ENCODE measurements at places on chromosomes 11 and 22. TPM values are rescaled to one million over a fixed set of nuclear protein-coding genes. Genes with fewer than 3 reads are reported as not detected.

The DEAF1 gene
- 84.0 TPM for total RNA-seq

The C22orf15 gene
- not detected for total RNA-seq

The CHRDL2 gene
- total RNA-seq, result not detected

The MS4A15 gene
- not detected for total RNA-seq

The CCDC15 gene
- total RNA-seq, result 1.2 TPM

The OR10G6 gene
- total RNA-seq, result not detected

The ZNRF3 gene
- total RNA-seq, result 10.6 TPM

The HTR3B gene
- total RNA-seq, result not detected

- no peaks in the 10 kb centered on the region for H3K4me1 ChIP-seq
- no peaks in the 10 kb centered on the region for H3K36me3 ChIP-seq
- H3K4me3 ChIP-seq, result no peak overlapping the region
- H3K27ac ChIP-seq, result no peak overlapping the region
- DNase-seq, result no peak
Measured at GRCh38 chr22:18978506-18978905, 42.4 kb upstream of the PRODH start.

DNA sequence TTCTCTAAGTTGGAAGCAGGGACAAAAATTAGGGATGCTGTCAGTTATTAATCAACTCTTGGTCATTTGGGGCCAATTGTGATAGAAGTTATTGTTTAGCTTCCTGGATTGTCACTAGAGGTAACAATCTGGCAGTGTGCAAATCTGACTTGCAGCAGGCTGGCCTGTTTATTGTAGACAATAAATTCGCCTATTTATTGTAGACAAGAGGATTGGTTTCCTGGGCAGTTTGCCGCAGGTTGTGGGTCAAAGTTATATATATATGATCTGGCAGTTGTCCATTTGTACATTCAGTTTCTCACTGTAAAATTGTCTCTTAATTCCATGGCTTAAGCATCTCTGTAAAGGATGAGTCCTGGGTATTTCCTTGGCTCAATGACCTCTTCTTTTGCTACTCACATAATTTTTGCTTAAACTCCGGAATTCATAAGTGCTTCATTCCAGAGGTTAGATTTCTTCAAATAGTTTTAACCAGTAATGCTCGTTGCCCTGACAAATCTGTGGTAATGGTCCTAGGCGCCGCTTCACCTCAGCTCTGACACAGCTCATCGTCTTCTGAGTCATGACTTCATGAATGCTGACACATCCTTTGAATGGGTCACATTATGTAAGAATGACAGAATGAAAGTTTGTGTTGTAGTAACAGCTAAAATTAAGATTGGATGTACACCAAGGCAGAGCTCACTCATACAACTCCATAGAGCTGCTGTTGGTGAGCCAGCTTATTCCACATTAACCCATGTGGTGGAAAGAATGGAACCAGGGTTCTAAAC lies 7.8 kb upstream of the MMP3 start:
- DNase-seq, result no peak
- no peaks in the 10 kb centered on the region for H3K27me3 ChIP-seq
- H3K36me3 ChIP-seq, result no peaks in the 10 kb centered on the region
- H3K4me1 ChIP-seq, result no peaks in the 10 kb centered on the region
- H3K4me3 ChIP-seq, result no peak overlapping the region

GRCh38 chr22:20551805-20552442 lies 44.5 kb downstream of the MED15 start:
- peaks cover 9% of the 10 kb centered on the region for H3K36me3 ChIP-seq
- H3K4me3 ChIP-seq, result no peak overlapping the region
- H3K4me1 ChIP-seq, result peaks cover 37% of the 10 kb centered on the region
- no peaks in the 10 kb centered on the region for H3K27me3 ChIP-seq

GRCh38 chr11:127789927-127790326 lies 789.4 kb upstream of the KIRREL3 start:
- DNase-seq, result peak; percentile 8
- H3K4me3 ChIP-seq, result no peak overlapping the region
- H3K36me3 ChIP-seq, result no peaks in the 10 kb centered on the region
- H3K27me3 ChIP-seq, result no peaks in the 10 kb centered on the region
- peaks cover 3% of the 10 kb centered on the region for H3K4me1 ChIP-seq
- no peak overlapping the region for H3K27ac ChIP-seq

DNA sequence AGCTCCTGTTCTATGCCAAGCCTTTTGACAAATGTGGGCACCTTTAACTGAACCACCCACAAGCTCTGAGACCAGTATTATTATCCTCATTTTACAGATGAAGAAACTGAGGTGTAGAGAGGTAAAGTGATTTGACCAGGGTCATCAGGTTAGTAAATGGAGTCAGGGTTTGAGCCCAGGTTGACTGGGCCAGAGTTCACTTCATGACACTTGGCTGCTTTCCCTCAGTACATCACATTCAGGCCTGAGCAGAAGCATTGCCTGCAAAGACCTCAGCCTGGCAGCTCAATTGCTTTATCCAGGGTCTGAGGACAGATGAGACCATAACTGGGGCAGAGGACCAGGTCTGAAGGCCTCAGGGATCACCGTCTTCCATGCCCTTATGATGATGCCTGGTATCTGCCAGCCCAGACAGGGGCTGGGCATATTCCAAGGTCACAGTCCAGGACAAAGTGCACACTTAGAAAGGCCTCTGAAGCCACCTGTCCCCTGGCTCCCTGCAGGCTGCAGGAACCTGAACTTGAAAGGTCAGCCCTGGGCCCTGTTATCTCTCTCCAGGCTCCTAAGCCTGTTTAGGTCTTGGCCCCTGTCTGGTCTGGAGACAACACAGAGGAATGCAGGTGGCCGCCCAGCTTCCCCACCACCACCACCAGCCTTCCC lies 32.0 kb downstream of the POU2AF3 start:
- no peak overlapping the region for H3K27ac ChIP-seq
- no peak overlapping the region for H3K4me3 ChIP-seq
- H3K27me3 ChIP-seq, result no peaks in the 10 kb centered on the region
- no peaks in the 10 kb centered on the region for H3K36me3 ChIP-seq
- DNase-seq, result no peak
- H3K4me1 ChIP-seq, result peaks cover 12% of the 10 kb centered on the region

DNA sequence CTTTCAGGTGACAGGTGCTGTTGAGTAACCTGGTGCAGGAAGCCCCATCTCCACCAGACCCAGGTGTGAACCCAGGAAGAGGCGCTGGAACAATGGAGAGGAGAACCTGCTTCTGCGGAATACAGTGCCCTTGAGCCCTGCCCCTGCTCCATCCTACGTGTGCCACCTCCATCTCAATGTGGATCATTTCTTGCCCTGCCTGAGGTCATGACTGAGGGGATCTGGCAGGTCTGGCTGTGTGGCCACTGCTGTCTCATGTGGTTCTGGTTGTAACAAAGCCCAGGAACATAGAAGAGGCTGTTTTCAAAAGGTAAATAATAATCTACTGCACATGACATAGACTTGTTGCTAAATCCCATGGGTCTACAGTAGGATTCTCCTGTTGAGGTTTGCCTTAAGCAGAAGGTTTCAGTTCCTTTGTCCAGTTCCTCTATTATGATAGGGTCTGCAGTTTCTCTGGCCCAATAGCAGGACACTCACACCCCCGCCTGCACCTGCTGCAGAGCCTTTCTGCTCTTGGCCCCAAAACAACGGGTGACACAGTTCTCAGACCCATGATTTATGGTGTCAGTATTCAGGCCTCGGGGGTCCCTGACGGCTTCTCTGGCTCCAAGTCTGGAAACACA lies 113.5 kb upstream of the IGLL5 start:
- no peak for DNase-seq
- H3K27me3 ChIP-seq, result no peaks in the 10 kb centered on the region
- no peak overlapping the region for H3K4me3 ChIP-seq
- no peaks in the 10 kb centered on the region for H3K36me3 ChIP-seq
- H3K4me1 ChIP-seq, result no peaks in the 10 kb centered on the region
- H3K27ac ChIP-seq, result no peak overlapping the region

DNA sequence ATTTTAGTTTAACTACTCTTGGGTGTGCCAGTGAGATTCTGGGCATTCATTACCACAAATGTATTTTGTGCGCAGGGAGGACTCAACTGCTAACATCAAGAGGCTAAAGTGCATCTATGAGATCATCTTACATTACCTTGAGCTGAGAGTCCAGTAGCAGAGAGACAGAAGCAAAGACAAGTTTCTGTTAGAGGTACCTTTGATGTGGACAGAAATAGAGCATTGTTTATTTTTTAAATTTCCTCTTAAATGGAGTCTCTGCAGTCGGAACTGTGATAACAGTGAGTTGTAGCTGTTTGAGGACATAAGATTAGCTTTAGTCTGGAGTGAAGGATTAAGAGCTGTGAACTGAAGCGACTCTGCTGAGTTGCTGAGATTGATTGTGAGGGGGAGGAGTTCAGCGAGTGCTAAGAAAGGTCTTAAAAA lies 297.0 kb downstream of the CADM1 start:
- no peak overlapping the region for H3K4me3 ChIP-seq
- peak overlapping the region; percentile 66 for H3K27ac ChIP-seq
- no peak for DNase-seq

DNA sequence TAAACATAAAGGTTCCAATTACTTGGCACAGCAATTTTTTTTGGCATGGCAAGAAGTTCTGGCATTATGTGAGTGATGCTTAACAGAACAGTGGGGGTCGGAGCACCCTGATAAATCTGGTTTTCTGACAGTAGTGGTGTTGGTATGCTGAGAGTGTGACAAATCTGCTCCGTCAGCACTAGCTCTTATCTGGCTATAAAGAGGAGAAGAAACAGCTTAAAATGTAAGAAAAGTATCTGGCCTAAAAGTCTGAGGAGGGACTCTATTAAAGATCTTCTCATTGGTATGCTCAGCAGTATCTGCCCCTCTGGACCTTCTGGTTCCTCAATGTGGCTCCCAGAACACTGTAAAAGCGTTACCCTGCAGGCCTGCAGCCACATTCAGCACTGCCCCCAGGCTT lies 137.4 kb downstream of the PLEKHA7 start:
- H3K4me3 ChIP-seq, result no peak overlapping the region
- peak overlapping the region; percentile 6 for H3K27ac ChIP-seq
- no peaks in the 10 kb centered on the region for H3K36me3 ChIP-seq
- H3K4me1 ChIP-seq, result peaks cover 37% of the 10 kb centered on the region
- no peaks in the 10 kb centered on the region for H3K27me3 ChIP-seq
- no peak for DNase-seq

- no peak for DNase-seq
- peaks cover 19% of the 10 kb centered on the region for H3K4me1 ChIP-seq
- H3K27me3 ChIP-seq, result peaks cover 4% of the 10 kb centered on the region
- no peaks in the 10 kb centered on the region for H3K36me3 ChIP-seq
- H3K27ac ChIP-seq, result no peak overlapping the region
Measured at GRCh38 chr22:19168088-19168890, 10.2 kb downstream of the SLC25A1 start.

DNA sequence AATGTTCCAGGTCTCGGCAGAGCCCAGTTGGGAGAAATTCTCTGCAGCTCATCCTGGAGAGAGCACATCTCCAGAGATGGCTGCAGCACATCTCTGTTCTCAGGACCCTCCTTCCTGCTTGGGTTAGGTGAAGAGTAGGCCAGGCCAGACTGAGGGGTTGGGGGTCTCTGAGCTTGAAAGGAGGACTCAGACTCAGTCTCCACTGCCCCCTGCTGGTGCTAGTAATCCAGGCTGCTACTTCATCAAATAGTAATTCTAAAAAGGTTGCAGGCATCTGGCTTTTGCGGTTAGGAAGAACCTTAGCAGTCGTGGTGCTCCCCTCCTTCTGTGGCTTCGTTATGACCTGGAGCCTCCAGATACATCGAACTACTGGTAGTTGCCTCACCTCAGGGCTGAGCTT lies 9.7 kb downstream of the TUB start:
- H3K36me3 ChIP-seq, result no peaks in the 10 kb centered on the region
- H3K4me3 ChIP-seq, result no peak overlapping the region
- H3K27me3 ChIP-seq, result no peaks in the 10 kb centered on the region
- peak; percentile 45 for DNase-seq
